CD4-positive, alpha-beta T cell treated with Interleukin-21 for 1 hour (primary cell): ENCODE measurements at places on chromosomes 2 and 18.

DNA sequence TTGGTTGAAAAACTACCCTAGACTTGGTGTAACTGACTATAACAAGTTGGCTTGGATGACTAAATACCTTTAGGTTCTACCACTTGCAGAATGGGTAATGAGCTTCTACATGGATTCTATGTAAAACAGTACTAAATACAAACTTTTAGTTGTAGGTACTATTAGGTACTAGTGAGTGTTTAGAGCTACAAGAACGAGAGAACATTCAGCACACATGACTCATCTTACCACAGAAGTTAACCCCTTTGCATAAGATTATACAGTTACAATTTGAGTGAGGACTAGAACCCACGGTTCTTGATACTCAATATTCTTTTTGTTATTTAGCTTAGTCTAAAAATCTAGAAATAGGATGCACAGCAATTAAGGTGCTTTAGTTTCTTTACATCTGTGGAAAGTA lies 101.7 kb upstream of the TFCP2L1 start:
- DNase-seq = no peak

DNA sequence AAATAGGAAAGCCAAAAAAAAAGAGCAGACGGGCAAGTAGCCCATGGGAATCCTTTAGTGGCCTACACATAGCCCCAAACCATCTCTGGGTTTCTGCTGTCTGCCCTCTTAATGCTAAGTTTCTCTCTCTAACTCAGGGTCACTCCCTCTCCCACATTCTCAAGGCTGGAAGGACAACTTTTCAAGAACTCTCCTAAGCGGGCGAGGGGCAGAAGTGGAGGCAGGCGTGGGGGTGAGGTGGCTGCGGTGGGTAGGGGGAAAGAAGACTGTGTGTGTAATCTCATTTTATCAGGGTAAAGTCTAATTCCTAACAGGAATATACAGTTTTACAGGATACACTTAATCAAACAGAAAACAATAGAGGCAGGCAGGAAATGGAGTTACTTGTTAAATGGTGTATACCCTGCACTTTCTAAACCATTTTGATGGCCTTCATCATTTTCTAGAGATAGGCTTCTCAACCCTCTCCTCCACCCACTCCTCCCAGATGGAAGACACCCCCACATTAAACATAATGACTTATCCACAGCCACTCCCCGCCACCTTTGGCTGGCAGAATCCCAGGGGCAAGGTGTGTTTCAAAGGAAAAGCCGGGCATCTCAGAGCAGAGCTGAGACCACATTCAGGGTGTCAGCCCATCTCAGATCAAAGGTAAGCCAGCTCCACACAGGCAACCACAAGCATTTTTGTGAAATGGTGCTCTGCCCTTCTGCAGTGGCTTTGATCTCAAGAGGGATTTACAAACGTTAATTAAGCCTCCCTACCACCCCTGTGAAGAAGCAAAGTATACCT lies 6.8 kb downstream of the SMAD7 start:
- DNase-seq = peak; percentile 42

GRCh38 chr2:130899306-130899705 lies 62.6 kb downstream of the ARHGEF4 start:
- DNase-seq = no peak

- no peak for DNase-seq
Measured at GRCh38 chr2:37612382-37612781, 59.1 kb downstream of the CDC42EP3 start.

DNA sequence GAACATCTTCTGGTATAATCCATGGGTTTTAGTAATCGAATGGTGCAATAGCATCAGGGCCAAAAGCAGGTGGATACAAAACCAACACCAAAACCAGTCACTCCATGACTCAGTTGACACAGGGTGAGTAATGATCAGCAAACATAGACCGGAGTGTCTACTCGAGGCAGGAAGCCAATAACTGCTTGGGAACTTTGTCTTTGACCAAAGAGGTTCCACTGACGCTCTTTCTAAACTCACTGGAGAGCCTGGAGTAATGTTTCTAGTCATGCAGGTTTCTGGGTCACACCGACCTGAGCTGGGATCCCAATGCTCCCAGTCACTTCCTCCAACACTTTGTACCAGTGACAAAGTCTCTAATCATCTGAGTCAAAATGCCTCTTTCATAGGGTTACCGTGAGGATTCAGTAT lies 30.9 kb downstream of the MREG start:
- DNase-seq = no peak

DNA sequence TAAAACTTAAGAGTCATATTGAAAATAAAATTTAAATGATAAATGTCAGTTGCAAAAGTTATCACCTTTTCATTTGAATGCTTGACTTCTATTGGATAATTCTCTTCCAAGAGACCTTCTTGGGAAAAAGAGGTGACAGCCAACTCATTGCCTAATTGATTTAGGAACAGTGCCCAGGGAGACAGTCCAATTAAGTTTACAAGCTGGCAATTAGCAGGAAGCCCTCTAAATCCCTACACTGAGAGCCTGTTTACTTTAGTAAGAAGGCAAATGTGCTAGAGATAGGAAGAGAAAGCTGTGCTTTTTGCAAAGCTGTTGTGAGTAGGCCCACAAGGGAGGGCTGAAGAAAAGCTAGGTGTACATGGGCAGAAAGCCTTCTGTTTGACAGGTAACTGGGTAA lies 189.1 kb downstream of the WDPCP start:
- DNase-seq = no peak

- no peak for DNase-seq
Measured at GRCh38 chr2:157460384-157460837, 16.5 kb upstream of the CYTIP start.

GRCh38 chr2:121359716-121360565 lies 74.9 kb upstream of the TFCP2L1 start:
- no peak for DNase-seq
